CD4-positive, alpha-beta T cell treated with Interleukin-15 for 4 hours (primary cell): ENCODE measurements at places on chromosomes 5 and 9.

DNA sequence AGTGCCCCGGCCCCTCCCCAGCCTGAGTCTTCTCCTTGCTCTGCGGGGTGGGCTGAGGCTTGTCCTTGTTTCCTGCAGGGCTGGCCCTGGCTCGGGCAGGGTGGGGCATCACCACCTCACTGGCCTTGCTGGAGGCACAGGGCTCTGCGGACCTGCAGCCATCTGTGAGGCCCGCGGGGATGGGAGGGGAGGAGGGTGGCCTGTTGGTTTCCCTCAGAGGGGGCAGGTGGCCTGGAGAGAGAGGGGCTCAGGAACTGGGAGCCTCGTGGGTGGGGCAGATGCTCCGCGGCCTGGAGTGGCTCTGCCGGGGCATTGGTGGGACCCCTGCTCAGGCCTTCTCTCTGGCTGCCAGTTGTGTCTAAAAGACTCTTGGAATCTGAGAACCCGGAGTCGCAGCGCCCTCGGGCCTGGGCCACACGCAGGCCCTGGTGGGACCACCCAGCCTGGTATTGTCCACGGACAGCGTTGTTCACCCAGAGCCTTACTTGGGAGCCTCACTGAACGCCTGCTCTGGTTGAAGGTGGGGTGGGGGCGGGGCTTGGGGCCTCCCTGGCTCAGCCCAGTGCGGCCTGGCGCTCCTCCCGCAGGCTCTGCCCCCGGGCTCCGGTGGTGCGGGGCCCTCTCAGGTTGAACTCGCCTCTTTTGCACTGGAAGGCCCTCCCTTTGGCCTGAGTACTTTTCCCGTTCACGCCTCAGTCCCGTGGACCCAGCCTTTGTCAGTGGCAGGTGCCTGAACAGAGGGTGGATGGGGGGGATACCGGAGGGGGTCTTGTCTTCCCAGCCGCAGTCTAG, 111.3 kb downstream of the RXRA start:
- no peak for DNase-seq

- DNase-seq = no peak
These were observed 99.0 kb downstream of the MUSK start for GRCh38 chr9:110767559-110768063.

- DNase-seq = no peak
These were observed 78.3 kb downstream of the FNIP1 start for GRCh38 chr5:131718487-131719014.

DNA sequence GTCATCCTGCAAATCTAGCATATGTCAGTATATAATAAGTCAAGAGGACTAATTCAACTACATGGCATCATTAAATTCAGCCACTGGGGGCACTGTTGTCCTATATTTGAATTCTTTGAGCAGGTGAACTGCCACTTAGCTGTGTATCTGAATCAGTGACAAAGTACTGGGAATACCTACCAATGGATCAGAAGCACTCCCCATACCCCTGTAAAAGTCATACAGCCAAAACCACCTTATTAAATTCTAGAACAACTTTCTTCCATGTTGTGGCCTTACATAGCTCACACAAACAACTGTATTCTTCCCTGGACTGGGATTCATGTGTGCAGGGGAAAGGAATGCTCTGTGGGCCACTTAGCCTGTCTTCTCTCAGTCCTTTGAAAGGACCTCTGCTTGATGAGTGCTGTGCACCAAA, 57.4 kb upstream of the PLPP6 start:
- peak; percentile 83 for DNase-seq

DNA sequence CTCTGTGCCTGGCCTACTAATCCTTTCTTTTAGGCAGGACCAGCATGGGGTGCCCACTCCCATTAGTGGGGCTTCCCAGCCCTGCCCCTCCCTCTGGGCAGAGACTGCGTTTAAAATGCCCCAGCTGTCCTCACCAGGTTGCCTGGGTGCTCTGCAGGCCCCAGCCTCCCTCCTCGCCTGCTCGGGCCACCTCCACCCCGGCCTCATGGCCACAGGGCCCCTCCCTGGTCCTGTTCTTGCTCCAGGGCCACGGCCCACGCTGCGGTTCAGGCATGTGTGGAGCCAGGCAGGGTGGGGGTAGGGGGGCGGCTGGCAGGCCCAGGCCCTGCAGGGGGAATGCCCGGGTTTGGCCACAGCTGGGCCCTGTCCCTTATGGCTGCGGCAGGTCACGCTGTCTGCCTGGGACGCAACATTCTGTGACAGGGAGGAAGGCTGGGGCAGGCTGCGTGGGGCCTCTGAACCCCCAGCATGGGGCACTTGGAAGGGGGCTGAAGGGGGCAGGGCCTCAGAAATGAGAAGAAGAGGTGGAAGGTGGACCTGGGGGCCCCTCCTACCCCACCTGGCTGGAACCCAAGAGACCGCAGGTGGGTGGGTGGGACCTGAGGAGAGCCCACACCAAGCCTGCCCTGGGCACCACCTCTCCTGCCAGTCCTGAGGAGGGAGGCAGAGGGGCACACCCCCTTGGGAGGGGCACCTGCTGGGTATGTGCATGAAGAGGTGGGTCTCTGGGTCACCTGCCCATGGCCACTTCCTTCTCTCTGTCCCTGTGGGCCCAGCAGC, at the start of gene LCN12:
Gene LCN12, plus strand, starts transcription at position 733 of the 780 bp plus-strand sequence. CDS start 55 bp downstream, outside the sequence.
- DNase-seq = no peak

GRCh38 chr5:160968480-160968879, 116.5 kb upstream of the ATP10B start:
- DNase-seq = no peak

DNA sequence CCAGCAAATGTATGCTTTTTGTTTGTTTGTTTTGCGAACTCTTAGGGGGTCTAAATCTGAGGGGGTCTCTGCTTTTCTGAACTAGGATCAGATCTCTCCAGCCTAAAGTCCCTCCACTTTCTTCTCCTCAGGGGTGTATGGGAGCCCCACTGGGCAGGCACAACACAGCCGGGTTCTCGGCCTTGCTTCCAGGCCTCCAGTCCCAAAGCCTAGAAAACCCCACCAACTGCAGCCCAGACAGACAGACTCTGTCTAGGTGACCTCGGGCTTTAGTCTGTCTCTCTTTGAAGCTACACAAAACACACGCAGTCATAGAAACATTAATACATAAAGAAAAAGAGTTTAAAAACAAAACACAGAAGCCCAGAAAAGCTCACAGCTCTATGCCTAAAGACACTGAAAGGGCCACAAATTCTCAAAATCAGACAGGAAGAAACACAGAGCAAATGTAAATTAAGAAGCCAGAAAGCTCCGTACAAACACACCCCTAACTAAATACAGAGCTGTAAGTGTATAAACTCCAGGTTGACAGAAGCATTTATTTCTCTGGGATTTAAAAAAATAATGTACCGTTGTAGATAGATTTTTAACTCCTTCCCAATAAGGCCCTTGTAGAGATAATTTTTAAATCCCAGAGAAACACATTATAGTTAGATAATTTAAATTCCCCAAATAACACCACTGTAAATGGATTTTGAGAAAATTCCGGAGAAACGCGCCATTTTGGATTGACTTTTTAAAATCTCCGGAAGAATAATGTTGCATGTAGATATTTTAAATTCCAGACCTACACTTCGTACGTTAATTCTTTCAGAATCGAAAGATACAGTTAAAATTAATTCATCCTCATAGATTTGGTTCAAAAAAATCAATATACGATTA, 2.0 kb downstream of the PITX1 start:
- no peak for DNase-seq

DNA sequence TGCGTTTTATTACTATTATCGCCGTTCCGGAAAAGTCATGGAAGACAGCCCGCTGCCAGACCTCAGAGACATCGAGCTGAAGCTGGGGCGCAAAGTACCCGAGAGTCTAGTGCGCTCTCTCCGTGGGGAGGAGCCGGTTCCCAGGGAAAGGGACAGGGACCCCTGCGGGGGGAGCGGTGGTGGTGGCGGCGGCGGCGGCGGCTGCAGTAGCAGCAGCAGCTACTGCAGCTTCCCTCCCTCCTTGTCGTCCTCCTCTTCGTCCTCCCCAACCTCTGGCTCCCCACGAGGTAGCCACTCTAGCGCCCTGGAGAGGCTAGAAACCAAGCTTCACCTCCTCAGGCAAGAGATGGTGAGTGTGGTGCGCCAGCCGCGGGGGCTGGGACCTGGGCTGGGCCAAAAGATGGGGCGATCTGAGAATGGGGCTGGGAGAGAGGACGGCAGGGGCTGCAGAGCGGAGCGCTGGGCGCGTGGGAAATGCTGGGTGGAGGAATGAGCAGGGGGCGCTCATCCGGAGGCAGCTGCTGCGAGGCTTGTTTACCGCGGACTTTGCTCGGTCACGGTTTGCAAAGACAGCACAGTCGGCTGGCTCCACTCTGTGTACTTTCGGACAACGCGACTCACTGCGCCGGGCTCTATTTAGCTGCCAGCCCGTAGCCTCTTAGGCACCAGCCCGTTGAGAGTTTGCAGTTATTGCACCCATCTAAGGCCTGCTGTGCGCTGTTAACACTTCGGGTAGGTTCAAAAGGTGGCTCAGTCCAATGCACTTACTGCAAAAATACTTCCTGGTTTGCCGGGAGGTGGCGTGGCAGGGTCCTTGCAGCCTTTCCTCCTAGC, 1.1 kb downstream of the LURAP1L start:
- DNase-seq = no peak

- DNase-seq = no peak
These were observed 49.1 kb downstream of the SUSD1 start for GRCh38 chr9:112125951-112126388.

DNA sequence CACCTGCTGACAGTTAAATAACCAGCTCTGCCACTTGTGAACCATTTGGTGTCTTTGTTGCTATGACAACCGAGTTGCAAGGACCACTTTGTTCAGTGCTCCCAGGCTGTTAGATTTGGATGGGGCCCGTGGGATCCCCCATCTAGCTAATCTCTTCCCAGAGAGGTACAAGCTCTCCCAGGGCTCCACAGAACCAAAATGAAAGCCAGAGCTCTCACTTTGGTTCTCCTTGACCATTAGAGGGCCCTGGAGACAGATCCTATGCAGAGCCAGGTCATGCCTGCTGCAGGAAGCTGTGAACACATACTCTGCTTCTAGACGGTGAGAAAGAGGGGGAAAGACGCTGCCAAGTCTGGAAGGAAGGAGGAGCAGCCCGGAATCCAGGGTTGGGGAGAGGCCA, 224.6 kb downstream of the GABBR2 start:
- DNase-seq = no peak

- no peak for DNase-seq
These were observed 471.5 kb downstream of the HINT1 start for GRCh38 chr5:130693509-130693908.

GRCh38 chr9:118128313-118128712, 424.1 kb downstream of the TLR4 start:
- no peak for DNase-seq

DNA sequence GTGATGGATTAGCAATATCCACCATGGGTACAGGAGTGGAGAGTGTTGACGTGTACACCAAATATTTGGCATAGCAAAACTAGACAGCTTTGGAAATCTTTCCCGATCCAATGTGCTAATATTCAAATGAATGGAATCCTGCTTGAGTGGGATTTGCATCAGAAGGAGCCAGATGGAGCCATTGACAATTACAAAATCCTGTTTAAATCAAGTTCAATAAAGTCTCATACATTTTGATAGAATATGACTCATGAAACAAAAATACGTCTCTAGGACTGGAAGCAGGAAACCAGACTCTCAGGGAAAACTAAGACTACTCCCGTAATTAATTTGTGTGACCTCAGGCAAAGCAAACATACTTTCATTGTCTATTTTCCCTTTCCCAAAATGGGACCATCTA, 13.0 kb downstream of the TNC start:
- no peak for DNase-seq

DNA sequence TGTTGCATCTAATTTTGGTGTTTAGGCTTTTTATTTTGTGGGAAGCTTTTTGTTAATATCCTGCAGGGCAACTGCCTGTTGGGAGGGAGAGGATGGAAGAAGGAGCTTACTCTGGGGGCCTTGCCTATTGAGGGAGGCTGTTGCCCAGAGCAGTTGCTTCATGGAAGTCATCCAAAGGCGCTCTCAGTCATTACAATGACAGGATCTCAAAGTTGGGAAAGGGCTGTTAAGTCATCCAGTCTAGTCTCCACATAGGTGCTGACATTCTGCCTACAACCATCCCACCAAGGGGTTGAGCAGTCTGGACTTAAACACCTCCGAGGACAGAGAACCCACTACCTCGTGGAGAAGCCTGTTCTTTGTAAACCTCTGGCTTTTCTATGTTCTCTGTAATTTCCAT, 13.2 kb downstream of the SAP30L start:
- DNase-seq = no peak

DNA sequence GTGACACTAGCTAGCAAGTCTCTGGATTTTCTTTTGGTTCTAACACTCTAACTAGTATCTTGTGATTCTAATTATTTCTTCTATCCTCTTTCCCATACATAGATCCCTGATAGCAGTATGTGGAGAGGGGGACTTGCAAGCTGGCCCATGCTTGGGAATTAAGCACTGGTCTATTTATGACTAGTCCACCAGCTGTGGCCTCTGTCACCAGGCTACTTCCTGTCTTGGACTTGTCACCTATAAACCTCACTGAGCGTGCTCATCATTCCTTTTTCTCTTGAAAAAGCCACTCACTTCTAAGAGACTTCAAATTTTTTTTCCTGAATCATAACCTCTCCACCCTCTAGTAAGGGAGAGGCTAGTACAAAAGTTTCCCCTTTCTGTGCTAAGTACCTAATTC, 32.3 kb upstream of the MAMDC2 start:
- no peak for DNase-seq

DNA sequence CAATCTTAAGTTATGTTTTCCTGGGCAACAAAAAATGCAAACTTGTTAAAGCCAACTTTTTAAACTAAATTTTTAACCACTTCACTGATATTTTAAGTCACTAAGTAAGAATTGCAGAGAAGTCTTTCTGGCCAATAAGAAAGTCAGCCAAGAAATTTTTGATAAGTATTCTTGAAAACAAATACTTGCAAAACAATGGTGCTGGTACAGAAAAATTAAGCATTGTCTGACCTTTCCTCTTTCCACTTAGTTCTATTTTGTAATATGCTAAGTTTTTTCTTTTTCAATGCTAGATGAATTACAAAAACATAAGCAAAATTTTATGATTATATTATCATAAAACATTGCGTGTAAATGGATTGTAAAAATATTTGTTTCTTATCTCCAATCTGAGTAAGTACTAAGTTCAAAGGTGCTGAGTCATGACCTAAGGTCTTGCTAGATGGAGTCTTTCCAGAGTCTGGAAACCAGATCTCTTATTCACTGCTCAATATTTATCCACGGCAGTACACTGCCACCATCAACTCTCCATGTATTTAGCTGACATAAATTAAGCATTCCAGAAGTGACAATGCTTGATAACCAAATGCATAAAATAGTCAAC, 139.7 kb downstream of the MEF2C start:
- DNase-seq = no peak

DNA sequence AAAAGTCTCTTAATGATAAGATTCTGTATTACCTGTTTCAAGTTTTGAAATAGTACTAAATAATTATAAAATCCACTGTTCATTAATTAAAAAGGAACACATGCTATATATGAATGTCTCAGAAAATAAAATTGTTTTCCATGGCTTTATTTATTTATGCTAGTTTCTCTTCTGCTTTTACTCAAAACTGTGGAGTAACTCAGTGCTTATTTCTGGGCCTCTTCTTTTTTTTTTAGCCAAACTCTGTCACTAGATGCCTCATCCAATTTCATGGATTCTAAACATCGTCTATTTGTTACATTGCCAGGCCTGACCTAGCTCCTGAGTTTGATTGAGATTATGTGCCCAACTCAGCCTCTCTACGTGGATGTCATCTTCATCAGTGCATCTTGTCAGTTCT, 1509.7 kb downstream of the MAT2B start:
- no peak for DNase-seq

- no peak for DNase-seq
These were observed 13.1 kb upstream of the ATP6V1G1 start for GRCh38 chr9:114574438-114574837.
